Stimulated activated CD4-positive, alpha-beta T cell treated with anti-CD3 and anti-CD28 coated beads, Interleukin-15, amount 100 ng/mL, for 24 hours (primary cell): ENCODE measurements at places on chromosomes 6 and 20.

- peak; percentile 11 for DNase-seq
Measured at GRCh38 chr6:106444777-106445507, 84.4 kb downstream of the CRYBG1 start.

- no peak for DNase-seq
Measured at GRCh38 chr6:20998748-20999448, 464.6 kb downstream of the CDKAL1 start.

DNA sequence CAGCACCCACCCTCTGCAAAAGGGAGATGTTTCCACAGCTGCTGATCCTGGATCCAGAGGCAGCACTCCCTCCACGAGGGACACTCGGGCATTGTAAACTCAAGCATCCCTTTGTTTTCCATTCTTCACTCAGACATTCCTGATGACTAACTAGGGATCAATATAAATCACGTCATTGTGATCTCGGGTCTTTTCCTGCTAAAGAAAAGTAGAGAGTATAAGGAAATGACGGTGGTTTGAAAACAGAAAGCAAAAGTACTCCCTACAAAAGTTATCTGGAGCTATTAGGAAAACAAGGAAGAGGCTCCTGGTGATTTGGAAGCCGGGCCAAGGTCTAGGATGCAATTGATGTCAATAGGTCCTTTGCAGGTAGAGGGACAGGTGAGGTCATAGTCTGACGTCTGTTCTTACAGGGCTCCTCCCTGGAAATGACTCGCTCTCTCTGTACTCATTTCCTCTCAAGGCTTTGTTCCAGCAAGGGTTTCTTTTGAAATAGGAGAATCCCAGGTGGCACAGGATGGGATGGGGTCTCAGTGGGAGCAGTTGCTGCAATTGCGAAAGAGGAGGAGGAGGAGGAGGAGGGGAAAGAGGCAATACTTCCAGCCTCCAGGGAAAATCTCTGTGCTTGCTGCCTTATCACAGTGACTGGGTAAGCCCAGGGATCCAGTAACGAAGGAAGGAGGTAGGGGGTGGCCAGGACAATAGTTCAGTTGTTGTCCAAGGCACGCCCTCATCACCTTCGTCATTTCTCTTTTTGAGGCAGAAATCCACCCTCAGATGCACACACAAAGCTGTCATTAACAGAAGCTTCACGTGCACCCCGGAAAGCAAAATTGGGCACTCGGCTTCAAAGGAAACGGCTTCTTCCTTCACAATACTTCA is 222.8 kb downstream of the LY86 start:
- peak; percentile 25 for DNase-seq

DNA sequence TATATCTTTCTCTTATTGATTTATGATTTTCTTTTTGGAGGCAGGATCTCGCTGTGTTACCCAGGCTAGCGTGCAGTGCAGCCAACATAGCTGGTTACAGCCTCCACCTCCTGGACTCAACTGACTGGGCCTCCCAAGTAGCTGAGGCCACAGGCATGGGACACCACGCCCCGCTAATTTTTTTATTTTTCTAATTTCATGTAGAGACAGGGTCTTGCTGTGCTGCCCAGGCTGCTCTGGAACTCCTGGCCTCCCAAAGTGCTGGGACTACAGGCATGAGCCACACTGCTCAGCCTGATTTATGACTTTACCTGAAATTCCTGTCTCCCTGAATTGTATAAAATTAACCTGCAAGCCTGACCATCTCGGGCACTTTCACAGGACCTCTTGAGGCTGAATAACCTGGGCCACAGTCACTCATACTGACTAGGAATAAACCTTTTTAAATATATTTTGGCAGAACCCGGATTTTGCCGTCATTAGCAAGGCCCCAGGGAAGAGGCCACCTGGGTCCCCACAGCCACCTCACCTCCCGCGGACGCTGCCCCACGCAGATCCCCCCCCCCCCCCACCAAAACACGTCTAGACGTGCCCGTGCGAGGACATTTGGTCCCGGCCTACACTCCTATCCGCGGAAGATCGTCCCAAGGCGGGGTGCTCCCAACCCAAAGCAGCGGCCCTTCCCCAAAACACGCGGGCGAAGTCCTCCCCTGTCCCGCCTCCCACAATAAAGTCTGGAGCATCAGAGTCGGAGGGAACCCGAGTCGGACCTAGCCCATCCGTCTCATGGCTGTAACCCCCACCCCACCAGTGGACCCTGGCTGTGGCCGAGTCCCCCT is 902 bp downstream of the ZNF337 start:
- DNase-seq, result peak; percentile 38

DNA sequence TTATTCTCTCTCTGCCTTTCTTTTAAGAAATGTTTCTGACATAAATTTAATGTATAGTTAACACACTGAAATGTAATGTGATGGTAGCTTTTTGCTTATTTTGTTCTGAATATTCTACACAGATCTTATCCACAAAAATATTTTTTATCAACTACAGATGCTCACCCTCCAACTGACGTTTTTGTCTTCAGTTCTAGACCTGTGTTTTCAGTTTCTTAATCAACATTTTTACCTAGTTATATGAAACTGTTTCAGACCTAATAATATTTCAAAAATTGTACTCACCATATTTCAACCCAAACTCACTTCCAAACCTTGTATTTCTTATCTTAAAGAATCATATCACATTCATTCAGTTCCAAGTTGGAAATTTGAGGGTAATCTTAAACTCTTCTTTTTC is 452.8 kb downstream of the RFPL4B start:
- DNase-seq, result no peak

- DNase-seq, result no peak
Measured at GRCh38 chr20:49603209-49603627, 35.3 kb upstream of the PTGIS start.

DNA sequence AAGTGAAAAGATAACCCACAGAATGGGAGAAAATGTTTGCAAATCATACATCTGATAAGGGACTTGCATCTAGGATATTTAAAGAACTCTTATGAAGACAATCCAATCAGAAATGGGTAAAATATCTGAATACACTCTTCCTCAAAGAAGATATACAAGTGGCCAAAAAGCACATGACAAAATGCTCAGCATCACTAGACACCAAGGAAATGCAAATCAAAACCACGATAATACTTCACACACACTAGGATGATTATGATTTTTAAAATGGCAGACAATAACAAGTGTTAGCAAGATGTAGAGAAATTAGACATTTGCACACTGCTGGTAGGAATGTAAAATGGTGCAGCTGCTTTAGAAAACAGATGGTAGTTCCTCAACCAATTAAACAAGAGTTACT is 34.8 kb upstream of the SIRT5 start:
- DNase-seq, result no peak

- DNase-seq, result no peak
Measured at GRCh38 chr6:28135393-28135792, 6.3 kb upstream of the ZKSCAN8 start.

- no peak for DNase-seq
Measured at GRCh38 chr6:56732517-56732916, 89.8 kb upstream of the DST start.

DNA sequence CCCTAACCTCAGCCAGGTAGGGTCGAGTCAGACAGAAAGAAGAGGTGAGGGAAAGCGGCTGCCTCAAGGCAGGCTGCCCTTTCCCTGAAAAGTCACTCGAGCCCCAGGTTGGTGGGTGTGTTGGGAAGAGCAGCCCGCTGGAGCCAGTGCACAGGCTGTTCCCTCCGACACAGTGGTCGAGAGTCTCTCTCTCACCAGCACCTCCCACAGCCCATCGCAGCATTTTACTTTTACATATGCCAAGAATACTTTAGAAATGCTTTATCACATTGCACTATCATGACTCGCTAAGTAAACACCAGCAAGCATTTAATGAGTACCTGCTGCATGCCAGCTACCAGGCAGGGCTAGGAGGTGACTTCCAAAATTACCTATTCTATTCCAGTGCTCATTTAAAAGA is 1.7 kb downstream of the PRPH2 start:
- DNase-seq, result no peak

- no peak for DNase-seq
Measured at GRCh38 chr6:506920-507622, 115.5 kb downstream of the IRF4 start.

DNA sequence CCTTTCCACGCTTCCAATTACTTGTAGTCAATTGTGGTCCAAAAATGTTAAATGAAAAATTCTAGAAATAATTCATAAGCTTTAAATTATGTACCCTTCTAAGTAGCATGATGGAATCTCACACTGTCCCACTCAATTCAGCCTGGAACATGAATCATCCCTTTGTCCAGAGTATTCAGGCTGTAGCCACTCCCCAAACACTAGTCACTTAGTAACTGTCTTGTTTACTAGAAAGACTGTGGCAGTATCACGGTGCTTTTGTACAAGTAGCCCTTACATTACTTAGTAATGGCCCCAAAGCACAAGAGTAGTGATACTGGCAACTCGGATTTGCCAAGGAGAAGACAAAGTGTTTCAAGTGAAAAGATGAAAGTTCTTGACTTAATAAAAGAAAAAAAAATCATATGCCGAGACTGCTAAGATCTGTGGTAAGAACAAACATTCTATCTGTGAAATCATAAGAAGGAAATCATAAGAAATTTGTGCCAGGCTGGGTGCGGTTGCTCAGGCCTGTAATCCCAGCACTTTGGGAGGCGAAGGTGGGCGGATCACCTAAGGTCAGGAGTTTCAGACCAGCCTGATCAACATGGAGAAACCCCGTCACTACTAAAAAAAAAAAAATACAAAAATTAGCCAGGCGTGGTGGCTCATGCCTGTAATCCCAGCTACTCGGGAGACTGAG is 168.5 kb upstream of the SIM1 start:
- no peak for DNase-seq

GRCh38 chr6:85128781-85129180 is 321.1 kb upstream of the NT5E start:
- DNase-seq, result no peak

- no peak for DNase-seq
Measured at GRCh38 chr20:37880726-37881591, 22.0 kb upstream of the VSTM2L start.

DNA sequence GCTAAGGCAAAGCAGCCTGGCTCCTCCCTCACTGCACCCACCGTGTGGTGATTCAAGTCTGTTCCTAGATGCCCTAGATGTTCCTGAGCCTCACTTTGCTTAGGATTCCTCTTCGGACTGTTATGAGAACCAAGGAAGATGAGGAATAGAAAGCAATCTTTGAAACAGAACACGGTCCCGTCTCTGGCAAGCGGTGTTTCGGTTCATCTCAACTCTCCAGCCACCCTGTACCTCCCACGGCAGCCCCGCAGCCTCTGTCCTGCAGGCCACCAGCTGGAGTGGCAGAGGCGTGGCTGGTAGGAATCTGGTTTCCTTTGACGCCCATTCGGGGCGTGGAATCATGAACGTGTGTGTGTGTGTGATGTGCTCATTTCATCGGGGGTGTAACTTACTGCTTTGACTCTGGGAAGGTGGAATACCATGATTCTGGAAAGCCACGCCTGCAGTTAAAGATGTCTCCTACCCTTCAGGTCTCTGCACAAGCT is 21.3 kb downstream of the PDE10A start:
- no peak for DNase-seq

GRCh38 chr6:129696843-129697242 is 13.1 kb downstream of the ARHGAP18 start:
- no peak for DNase-seq

- DNase-seq, result no peak
Measured at GRCh38 chr6:31345026-31345730, 11.8 kb downstream of the HLA-B start.
